Stimulated activated CD8-positive, alpha-beta memory T cell treated with anti-CD3 and anti-CD28 coated beads, Interleukin-4, amount 100 ng/mL, for 4 hours (primary cell): ENCODE measurements at places on chromosomes 16 and 17.

DNA sequence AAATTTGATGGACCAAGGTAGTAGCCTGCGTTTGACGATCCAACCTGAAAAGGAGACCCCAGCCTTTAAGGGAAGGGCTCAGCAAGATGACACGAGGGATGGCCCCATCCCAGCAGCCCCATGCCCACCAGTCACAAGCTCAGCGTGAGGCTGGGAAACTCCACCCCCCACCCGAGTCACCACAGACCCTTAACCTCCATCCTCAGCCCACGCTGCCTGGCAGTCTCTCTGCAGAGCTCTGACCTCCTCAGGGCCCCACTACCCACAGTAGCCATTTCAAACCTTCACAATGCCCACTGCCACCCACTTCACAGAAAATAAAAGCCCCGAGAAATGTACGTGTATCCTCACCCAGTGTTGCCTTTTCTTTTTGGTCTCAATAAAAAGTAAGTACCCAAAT, 18.7 kb downstream of the USP36 start:
- DNase-seq: no peak

DNA sequence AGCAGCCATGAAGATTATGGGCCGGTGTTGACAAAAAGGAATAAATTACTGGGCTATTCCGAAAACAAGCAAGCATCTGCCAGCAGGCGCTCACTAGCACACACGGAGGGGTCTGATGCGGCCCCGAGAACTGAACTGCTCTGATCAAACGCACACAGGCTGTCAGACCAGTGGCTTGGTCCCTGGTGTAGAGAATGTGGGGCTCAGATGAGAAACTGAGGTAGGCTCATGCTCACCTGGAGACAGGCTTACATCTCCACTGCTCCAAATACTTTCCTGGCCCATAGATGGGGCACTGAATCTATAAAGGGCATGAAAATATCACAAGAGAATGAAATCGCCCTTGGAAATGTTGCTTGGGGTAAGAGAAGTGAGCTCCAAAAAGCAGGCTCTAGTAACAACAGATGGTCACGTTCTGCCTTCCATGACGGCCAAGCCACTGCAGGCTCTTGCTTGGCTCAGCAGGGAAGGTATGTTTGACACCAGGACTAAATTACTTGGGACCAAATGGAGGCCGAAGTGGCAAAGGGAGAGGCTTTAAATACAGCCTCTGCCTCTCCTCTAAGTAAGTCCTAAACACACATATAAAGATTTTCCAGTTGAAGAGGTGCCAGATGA, 5.4 kb downstream of the ABR start:
- no peak for DNase-seq

- no peak for DNase-seq
These were observed 633 bp downstream of the CDR2 start for GRCh38 chr16:22373662-22374310.

DNA sequence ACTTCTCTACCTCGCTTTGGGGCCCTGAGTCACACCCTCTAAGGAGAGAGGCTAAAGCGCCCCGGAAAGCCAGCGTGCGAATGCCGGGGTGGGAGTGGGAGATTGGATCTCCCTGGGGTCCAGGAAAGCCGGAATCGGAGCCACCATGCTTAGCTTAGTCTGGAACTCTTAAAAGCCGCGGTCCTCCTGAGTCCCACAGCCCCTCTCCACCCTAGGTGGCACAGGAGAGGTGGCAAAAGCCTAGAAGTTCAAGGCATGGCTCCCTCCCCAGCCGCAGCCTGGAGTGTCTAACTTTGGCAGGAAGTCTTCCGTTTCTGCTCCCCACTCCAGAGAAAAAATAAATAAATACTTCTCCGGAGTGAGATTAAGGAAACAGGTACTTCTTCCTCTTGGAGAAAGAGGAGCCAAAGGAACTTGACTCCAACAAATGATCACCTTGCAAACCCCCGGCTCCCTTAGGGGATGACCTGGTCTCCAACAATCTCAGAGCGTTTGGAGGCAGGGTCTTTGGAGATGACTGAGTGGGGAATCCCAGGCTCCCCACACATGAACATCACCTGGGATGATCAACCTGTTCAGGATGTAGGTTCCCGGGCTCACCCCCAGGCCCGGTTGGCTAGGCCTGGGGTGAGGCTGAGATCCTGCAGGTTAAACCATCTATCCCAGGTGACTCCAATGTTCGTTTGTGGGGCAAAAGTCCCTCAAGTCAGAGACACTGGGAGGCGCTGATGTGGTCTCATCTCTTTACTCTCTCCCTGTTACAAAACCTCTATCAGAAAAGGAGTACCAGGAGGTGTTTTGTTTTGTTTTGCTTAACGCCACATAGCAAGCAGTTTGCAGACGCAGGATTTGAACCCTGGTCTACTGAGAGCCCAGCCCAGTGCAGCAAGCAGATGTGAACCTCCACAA, 2.9 kb downstream of the CIITA start:
- no peak for DNase-seq

DNA sequence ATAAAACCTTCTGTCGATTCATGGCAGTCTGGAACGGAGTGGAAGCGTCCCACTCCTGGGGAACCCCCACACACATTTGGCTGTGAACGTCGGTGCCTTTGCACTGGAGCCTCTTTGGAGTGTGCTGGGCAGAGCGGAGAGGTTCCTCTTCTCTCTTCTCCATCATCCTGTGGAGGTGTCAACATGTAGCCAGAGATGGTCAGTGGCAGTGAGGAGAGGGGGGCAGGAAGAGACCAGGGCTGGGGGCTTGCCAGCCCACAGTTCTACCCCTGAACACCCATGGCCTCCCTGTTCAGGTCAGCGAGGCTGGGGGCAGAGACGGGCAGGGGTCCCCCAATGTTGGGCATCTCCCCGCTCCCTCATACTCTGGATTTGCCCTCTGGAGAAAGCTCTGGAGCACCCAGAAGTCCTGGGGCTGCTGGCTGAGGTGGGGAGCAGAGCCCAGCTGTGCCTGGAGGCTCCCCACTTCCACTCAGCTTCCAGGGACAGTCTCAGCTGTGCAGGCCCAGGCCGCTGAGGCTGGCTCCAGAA, 223.7 kb downstream of the SEC14L1 start:
- DNase-seq: no peak

- DNase-seq: no peak
These were observed 66.2 kb downstream of the CYTH1 start for GRCh38 chr17:78715876-78716275.

GRCh38 chr17:78826836-78827509, 13.6 kb downstream of the USP36 start:
- DNase-seq: no peak
